Type B pancreatic cell (in vitro differentiated cells): ENCODE measurements at places on chromosomes 16 and 17. TPM values are rescaled to one million over a fixed set of nuclear protein-coding genes. Genes with fewer than 3 reads are reported as not detected.

DNA sequence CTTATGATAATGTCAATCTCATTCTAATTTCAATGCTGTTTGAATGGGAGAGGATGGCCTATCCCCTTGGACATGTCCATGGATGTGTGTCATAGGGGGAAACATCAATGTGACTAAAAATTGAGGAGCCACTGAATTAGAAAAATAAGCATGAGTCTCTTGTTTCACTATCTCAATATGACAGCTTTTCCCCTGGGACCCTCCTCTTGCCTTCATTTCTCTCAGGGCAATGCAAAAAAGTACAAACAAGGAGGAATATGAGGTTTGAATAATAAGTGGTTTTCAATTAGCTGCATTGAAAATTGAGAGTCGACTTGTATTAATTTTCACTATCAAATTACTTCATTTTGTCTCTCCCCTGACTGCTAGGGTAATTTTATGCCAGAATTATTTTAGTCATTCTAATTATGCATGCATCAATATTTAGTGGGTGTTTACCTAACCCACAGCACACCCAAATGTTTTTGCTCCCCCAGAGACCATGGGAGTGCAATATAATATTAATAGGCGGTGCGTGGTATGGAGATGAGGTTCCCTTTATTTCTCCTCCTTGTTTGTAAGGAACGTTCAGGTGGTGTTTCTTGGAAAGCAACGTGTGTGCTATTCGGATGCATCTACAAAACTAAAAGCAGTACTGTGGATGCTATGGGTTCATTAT, 6.8 kb upstream of the SDR42E1 start:
- H3K4me3 ChIP-seq: no peak overlapping the region
- H3K4me1 ChIP-seq: no peaks in the 10 kb centered on the region
- H3K27me3 ChIP-seq: peaks cover 13% of the 10 kb centered on the region
- DNase-seq: no peak

DNA sequence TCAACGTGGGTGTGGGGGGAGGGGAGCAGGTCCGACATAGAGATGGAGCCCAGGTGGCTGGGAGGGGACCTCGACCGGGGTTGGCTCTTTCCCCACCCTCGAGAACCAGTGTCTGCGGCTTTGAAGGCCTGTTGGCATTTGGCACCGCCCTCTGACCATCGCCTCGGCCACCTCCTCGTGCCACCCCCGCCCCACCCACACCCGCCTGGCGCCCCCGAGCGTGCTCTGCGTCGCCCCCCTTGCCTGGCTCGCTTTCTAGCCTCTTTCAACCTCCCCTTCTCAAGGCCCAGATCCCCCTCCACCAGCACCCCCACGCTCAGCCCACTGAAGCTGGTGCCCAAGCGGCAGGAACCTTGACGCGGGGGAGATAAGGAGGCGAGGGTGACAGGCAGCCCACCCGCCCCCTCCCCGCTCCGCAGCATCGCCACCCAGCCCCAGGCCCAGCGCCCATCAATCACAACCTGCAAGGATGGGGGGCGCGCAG, 619 bp downstream of the CACNB1 start:
- H3K27me3 ChIP-seq: no peaks in the 10 kb centered on the region
- peaks cover 16% of the 10 kb centered on the region for H3K4me1 ChIP-seq
- peaks cover 10% of the 10 kb centered on the region for H3K36me3 ChIP-seq
- no peak overlapping the region for H3K27ac ChIP-seq

- H3K27ac ChIP-seq: peak overlapping the region; percentile 67
- peak overlapping the region; percentile 44 for H3K4me3 ChIP-seq
- DNase-seq: no peak
- H3K4me1 ChIP-seq: peaks cover 48% of the 10 kb centered on the region
- H3K36me3 ChIP-seq: no peaks in the 10 kb centered on the region
Observed at GRCh38 chr17:43578699-43579565, 32.8 kb upstream of the ETV4 start.

The TBX4 gene
- total RNA-seq: 0.45 and 1.8 TPM in 2 replicates

The NPIPA7 gene
- total RNA-seq: 3.5 and 8.0 TPM in 2 replicates

GRCh38 chr16:3592559-3592958, 15.4 kb upstream of the NLRC3 start:
- DNase-seq: no peak
- H3K4me1 ChIP-seq: no peaks in the 10 kb centered on the region
- no peak overlapping the region for H3K27ac ChIP-seq
- no peaks in the 10 kb centered on the region for H3K27me3 ChIP-seq

- DNase-seq: no peak
- no peaks in the 10 kb centered on the region for H3K4me1 ChIP-seq
- no peak overlapping the region for H3K27ac ChIP-seq
- no peaks in the 10 kb centered on the region for H3K27me3 ChIP-seq
- H3K4me3 ChIP-seq: no peak overlapping the region
- H3K36me3 ChIP-seq: no peaks in the 10 kb centered on the region
Observed at GRCh38 chr17:70028978-70029767, 45.9 kb upstream of the KCNJ16 start.

The BICDL2 gene
- 15.2 and 28.6 TPM in 2 replicates for total RNA-seq

DNA sequence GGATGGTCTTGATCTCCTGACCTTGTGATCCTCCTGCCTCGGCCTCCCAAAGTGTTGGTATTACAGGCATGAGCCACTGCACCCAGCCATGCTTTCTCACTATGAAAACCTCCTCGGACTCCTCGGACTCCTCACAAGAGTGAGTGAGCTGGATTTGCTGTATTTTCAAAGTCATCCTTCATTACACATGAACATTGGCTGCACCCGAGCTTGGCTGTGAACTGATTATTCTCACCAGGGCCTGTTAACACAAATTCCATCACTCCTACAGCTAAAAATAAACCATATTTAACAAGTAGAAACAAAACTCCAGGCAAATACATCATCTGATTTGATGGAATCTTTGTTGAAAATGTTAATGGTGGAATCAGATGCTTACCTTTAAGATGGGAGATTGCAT, 50.3 kb downstream of the PITPNC1 start:
- no peak overlapping the region for H3K27ac ChIP-seq
- peaks cover 16% of the 10 kb centered on the region for H3K4me1 ChIP-seq
- no peak overlapping the region for H3K4me3 ChIP-seq

DNA sequence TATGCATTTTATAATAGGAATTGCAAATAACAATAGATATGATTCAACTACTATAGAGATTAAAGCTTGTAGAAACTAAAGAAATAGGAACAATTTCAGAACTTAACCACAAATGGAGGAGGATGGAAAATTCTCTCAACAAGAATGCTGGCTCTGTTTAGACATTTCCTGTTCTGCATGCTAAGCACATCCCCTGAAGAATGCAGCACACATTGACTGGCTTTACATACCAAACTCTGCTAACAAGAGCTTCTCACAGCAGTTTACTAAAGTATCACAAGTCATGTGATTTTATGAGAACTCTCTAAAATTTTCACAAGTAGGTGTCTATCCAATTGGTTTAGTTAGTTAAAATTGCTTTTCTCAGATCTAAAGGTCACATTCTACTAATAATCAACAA, 85.2 kb downstream of the SPAG9 start:
- peak overlapping the region; percentile 8 for H3K27ac ChIP-seq
- peaks cover 6% of the 10 kb centered on the region for H3K36me3 ChIP-seq
- H3K4me1 ChIP-seq: peaks cover 12% of the 10 kb centered on the region
- no peak for DNase-seq
- H3K27me3 ChIP-seq: no peaks in the 10 kb centered on the region

GRCh38 chr16:56113223-56113622, 78.1 kb upstream of the GNAO1 start:
- DNase-seq: no peak
- H3K36me3 ChIP-seq: no peaks in the 10 kb centered on the region
- H3K4me1 ChIP-seq: peaks cover 13% of the 10 kb centered on the region
- H3K27ac ChIP-seq: no peak overlapping the region
- peaks cover 3% of the 10 kb centered on the region for H3K27me3 ChIP-seq

The CIBAR2 gene
- total RNA-seq: 1.3 and 4.9 TPM in 2 replicates

DNA sequence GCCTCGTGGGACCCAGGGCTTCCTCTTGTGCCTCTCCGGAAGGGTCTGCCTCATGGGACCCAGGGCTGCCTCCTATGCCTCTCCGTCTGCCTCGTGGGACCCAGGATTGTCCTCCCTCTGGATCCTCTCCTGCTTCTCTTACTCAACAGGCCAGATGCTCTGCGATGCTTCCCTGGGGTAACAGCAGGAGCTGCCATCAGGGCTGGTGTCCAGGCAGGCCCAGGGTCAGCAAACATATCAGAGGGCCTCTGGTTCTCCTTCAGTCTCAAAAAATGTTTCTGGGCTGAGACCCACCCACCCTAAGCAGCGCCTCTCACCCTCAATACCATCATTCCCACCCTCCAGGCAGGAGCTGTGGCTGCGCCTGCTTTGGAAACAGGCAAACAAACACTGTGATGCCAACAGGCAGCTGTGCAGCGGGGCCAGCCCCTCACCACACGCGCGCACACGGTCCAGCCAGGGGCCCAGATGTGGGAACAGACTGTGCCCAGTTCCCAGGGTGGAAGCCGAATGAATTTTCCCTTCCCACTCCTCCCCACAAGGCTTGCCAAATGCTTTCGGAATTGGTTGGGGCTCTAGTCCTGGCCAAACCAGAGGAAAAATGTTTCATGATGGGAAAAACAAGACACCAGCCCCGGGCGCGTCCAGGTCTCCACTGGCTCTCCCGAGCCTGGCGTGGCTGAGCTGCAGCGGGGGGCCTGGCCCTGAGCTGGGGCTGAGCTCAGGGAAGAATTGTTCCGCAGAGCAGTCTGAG, 11.3 kb downstream of the TIMM22 start:
- H3K27ac ChIP-seq: no peak overlapping the region
- no peak overlapping the region for H3K4me3 ChIP-seq
- no peaks in the 10 kb centered on the region for H3K27me3 ChIP-seq
- peaks cover 13% of the 10 kb centered on the region for H3K4me1 ChIP-seq
- H3K36me3 ChIP-seq: no peaks in the 10 kb centered on the region
- no peak for DNase-seq

DNA sequence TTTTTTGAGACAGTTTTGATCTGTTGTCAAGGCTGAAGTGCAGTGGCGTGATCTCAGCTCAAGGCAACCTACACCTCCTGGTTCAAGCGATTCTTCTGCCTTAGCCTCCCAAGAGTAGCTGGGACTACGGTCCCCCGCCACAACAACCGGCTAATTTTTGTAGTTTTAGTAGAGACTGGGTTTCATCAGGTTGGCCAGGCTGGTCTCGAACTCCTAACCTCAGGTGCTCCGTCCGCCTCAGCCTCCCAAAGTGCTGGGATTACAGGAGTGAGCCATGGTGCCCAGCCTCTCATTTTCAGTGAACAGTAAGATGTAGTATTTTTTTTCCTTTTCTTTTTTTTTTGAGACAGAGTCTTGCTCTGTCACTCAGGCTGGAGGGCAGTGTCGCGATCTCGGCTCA, 7.8 kb downstream of the SUMO2 start:
- H3K4me1 ChIP-seq: peaks cover 5% of the 10 kb centered on the region
- no peak for DNase-seq
- no peak overlapping the region for H3K27ac ChIP-seq
- H3K4me3 ChIP-seq: no peak overlapping the region

The ABCC12 gene
- total RNA-seq: 0.10 TPM in 1 of 2 replicates, not detected in the other

- no peaks in the 10 kb centered on the region for H3K27me3 ChIP-seq
- no peak overlapping the region for H3K4me3 ChIP-seq
- H3K27ac ChIP-seq: no peak overlapping the region
- H3K4me1 ChIP-seq: peaks cover 12% of the 10 kb centered on the region
Observed at GRCh38 chr16:67926181-67926750, 5.4 kb downstream of the CTRL start.

GRCh38 chr17:16215002-16215272, 397 bp downstream of the NCOR1 start:
- H3K27me3 ChIP-seq: peaks cover 2% of the 10 kb centered on the region
- H3K4me1 ChIP-seq: peaks cover 26% of the 10 kb centered on the region
- peak overlapping the region; percentile 97 for H3K4me3 ChIP-seq
- H3K27ac ChIP-seq: peak overlapping the region; percentile 87
- H3K36me3 ChIP-seq: peaks cover 4% of the 10 kb centered on the region

DNA sequence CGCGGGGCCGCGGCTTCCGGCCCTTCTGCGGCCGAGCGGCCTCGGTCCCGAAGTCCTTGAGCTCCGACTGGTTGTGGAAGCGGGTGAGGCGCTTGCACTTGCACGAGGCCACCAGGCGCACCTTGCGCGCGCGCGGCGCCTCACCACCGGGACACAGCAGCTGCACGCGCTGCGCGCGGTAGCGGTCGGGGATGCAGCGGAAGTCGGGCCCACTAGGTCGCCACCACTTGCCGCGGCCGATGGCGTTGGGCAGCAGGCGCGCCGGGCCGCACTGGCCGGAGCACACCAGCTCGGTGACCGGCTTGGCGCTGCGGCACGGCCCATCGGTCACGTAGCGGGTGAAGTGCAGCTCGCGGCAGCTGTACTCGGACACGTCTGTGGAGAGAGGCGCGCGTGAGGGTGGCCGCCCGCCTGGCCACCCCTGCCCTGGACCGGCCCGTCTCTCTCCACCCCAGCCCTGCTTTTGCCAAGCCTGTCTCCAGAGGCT, 3.2 kb downstream of the SOST start:
- peak overlapping the region; percentile 31 for H3K4me3 ChIP-seq
- no peaks in the 10 kb centered on the region for H3K36me3 ChIP-seq
- peaks cover 54% of the 10 kb centered on the region for H3K27me3 ChIP-seq

DNA sequence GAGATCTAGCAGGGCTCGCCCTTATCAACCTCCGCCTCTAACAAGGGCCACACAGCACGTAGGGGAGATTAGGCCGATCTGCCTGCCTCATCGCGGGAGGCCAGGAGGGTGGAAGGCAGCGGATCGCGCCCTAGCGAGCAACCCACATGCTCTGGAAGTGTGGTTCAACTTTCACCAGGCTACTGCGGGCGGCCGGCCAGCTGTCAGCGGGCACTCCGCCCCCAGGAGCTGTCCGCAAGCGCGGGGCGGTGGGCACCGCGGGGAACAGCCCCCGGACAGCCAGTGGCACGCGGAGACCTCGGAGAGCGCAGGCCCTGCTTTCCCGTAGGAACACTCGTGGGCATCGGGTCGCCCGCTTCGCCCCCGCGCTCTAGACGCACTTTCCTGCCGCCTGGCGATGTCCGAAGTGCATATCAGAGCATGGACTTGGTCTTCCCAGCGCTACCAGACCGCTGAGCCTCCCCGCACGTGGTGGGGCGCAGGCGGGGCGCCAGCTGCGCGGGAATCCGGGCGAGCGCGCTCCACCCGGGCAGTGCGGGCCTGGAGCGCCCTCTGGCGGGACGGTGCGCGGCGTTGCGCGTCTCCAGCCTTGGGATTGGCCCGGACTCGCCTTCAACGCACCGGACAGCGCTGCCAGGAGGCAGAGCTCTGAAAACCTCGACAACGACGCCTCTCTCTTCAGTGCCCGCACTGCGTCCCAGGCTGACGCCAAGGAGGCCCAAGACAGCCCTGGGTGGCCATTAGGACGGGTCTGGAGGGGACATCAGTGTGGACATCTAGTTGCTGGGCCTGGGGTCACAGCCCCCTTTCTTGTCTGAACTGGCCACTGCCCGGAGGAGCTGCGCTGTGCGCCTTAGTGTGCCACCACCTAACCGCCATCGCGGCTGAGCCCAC, 3.6 kb upstream of the ZNHIT3 start:
- H3K27me3 ChIP-seq: peaks cover 41% of the 10 kb centered on the region
- H3K4me1 ChIP-seq: peaks cover 20% of the 10 kb centered on the region
- peaks cover 4% of the 10 kb centered on the region for H3K36me3 ChIP-seq
- no peak overlapping the region for H3K27ac ChIP-seq
- H3K4me3 ChIP-seq: peak overlapping the region; percentile 66
